Fibroblast of villous mesenchyme (primary cell): ENCODE measurements at places on chromosomes 1 and 21. TPM values are rescaled to one million over a fixed set of nuclear protein-coding genes. Genes with fewer than 3 reads are reported as not detected.
A peak's percentile ranks its signal among the peaks of the same experiment; 100 is the strongest.

GRCh38 chr1:244214009-244214967 lies 163.2 kb downstream of the ZBTB18 start:
- peak; percentile 94 for DNase-seq

Gene LRRC8C
- total RNA-seq, result 9.3 and 10.8 TPM in 2 replicates

DNA sequence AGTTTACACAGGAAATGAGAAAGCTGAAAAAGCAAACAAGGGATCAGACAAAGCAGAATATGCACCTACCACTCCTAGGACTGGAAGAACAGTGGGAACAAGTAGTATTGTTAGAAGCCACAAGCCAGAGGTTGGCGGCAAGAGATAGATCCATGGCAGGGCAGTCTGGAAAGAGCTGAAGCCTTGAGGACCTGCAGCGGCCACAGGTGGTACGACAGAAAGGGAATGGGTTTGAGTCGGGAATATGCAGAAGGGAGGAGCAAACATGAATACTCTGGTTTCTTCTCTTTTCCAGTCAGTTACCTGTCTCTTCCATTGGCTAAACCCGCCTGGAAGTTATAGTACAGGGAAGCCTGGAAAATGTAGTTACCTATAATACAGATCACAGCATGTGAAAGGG lies 3.9 kb upstream of the PCNX2 start:
- DNase-seq, result no peak

Gene DYNLT5
- 1.7 and 2.9 TPM in 2 replicates for total RNA-seq

DNA sequence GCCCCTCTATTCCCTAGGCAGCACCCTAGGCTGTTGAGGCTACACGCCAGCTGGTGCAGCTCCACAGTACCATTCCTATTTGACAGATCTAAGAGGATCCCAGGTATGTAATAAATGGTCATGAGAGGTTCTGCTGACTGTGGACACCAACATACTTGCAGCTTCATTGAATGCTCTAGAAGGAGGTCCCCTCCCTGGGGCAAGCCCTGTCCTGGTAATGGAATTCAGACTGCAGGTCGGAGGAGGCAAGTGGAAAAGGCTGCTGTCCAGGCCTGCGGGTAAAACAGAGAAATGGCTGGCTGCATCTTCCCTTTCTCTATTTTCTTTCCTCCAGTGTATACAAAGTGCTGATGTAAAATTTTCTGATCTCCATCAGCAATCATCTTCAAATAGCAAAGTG lies 66.1 kb upstream of the ZNF648 start:
- DNase-seq, result no peak

GRCh38 chr1:86914998-86915736 lies 732 bp downstream of the HS2ST1 start:
- peak; percentile 57 for DNase-seq

Gene KIF26B
- 12.1 and 66.0 TPM in 2 replicates for total RNA-seq

DNA sequence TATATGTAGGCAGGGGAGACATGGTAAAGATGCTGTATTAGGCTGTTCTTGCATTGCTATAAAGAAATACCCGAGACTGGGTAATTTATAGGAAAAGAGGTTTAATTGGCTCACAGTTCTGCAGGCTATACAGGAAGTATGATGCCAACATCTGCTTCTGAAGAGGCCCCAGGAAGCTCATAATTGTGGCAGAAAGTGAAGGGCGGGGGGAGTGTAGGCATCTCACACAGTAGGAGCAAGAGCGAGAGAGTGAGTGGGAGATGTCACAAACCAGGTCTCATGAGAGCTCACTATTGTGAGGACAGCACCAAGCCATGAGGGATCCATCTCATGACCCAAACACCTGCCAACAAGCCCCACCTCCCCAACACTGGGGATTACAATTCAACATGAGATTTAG lies 21.1 kb downstream of the MAN1A2 start:
- no peak for DNase-seq

- DNase-seq, result no peak
Observed at GRCh38 chr1:230682882-230683610, 30.9 kb downstream of the AGT start.

GRCh38 chr1:221468546-221468945 lies 273.3 kb downstream of the DUSP10 start:
- no peak for DNase-seq
